ENCODE measurements at places on chromosomes 1 and 21.

DNA sequence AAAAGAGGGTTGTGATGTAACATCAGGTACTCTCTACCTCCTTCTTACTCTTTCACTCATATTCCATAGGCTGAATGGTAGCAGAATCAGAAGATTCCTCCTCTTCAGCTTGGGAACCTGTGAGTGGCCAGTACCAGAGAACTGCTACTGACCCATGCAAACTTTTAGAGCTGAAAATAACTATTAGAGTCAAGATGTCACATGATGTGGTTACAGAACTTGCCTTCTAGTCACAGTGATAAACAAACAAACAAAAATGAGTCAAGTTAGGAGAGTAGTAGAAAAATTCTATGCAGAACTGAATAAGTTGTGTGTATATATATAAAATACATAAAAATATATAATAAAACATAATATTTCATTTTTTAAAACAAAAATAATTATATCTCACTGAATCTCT lies 47.6 kb upstream of the RGS1 start:
- DNase-seq = no peak

GRCh38 chr1:107318932-107319331 lies 178.1 kb downstream of the NTNG1 start:
- no peak for DNase-seq

- no peak for DNase-seq
These were observed 2.7 kb downstream of the SCYL3 start for GRCh38 chr1:169890761-169891538.

- DNase-seq = no peak
These were observed 22.3 kb downstream of the KCND3 start for GRCh38 chr1:111967067-111967690.

Measured in DMS 273 treated with DMSO at 0.1 percent for 48 hours (cell line).